Cerebellar nuclear complex (tissue), 1 donor: ENCODE measurements at places on chromosomes 16 and 17.
A peak's percentile ranks its signal among the peaks of the same experiment; 100 is the strongest.

GRCh38 chr17:72416054-72416675 lies 295.3 kb downstream of the SOX9 start:
- no peak for DNase-seq

- peak; percentile 74 for DNase-seq
Measured at GRCh38 chr17:60525685-60526514, at the start of gene APPBP2. TSS of gene APPBP2 (minus strand) at chr17:60526242. CDS start at chr17:60525931, 311 bp downstream.

DNA sequence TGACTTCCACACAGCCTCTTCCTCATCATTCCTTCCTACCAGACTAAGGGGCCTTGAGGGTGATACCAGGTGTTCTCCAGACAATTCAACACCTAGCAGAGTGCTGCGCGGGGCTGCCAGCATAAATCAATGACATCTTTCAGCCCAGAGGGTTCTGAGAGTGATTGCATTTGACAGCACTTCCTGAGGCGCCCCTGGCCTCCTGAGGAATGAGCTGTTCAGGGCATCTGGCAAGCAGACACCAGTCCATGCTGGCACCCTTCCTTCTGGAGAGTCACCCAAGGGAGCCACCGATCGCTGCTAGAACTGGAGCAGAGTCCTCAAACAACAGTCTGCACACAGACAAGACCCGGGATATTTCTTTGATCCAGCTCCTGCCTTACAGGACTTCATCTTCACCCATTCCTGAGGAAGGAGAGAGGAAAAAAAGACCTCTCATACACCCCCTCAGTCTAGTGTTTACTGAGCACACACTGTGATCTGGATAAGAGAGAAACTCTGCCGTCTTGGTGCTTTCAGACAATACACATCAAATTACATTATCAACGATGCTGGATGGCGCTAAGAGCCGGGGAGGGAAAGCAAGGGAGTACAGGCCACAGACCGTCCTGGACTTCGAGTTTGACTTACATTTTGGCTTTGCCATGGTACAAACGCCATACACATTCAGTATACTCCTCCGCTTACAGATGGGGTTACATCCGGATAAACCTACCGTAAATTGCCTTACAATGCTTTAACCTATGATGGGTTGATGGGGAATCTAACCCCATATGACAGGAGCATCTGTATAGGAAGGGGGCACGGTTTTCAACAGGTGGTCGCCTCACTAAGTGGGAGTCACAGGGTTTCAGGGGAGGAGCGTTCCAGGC lies 23.0 kb downstream of the NPTX1 start:
- DNase-seq, result no peak

DNA sequence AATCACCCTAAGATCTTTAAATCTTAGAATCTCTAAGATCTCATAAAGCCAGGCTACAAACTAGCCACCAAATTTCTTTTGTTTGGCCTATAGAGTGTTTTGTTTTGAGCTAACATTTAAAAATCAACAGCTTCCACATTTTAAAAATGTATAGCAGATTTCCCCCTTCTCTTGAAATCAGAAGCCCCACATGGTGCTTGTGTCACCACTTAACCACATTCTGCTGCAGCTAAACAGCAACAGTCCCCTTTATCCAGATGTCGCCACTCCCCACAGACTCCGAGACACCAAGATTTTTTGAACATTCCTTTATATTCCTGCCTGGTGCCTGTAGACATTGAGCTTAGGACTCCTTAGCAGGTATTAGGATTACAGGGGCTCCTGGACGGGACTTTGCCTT lies 16.0 kb downstream of the GUCY2D start:
- DNase-seq, result no peak

- no peak for DNase-seq
Measured at GRCh38 chr16:23014592-23014991, 134.7 kb downstream of the USP31 start.

- no peak for DNase-seq
Measured at GRCh38 chr17:75205793-75206163, 299 bp downstream of the NUP85 start.

GRCh38 chr17:27521281-27522027 lies 65.2 kb downstream of the KSR1 start:
- DNase-seq, result no peak
